SK-MEL-5 (cell line): ENCODE measurements at places on chromosomes 4 and X. TPM values are rescaled to one million over a fixed set of nuclear protein-coding genes. Genes with fewer than 3 reads are reported as not detected.

The NAA11 gene
- total RNA-seq: 11.0 and 12.1 TPM in 2 replicates

DNA sequence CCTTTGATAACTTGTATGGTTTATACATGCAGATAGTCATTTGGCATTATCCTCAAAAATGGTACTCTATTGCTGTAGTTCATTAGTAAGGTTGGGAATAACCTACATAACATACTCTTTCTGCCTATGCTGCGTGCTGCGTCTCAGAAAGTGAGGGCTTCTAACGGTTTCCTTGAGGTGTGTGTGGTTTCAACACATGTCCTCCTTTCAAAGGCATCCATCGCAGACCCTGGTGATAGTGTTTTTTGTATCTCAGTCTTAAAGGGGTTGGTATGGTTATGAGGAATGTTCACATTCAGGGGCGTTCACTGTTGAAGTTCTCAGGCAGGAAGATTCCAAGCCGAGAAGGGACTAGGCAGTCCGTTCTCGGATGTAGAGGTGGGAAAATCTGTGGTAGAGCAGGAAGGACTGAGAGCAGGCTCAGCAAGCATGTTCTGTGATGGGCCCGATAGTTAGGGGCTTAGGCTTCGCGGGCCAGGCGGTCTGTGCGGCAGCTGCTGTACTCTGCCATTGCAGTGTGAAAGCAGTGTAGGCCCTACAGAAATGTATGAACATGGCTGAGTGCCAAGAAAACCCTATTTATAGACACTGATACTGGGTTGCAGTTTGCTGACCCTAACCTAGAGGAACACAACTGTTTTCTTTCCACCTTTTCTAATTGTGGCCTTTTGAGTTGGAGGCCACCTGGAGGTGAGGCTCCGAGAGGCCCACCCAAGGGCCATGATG lies 123.2 kb downstream of the GPR143 start:
- no peak for DNase-seq

DNA sequence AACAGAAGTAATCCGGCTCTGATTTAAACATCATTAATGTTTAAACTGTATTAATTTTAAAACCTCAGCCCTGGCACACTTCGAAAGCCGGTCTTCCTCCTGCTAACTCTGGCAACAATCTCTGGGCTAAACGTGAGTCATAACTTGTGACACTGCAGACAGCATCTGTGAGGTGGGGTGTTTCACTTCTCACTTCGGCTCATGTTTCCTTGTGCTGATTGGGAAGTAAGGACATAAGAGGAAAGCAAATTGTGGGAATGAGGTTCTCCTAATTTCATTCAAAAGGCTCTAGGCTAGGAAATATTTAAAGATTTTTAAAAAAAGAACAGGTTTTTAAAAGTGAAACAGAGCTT lies 139.9 kb upstream of the USP9X start:
- DNase-seq: peak; percentile 27

DNA sequence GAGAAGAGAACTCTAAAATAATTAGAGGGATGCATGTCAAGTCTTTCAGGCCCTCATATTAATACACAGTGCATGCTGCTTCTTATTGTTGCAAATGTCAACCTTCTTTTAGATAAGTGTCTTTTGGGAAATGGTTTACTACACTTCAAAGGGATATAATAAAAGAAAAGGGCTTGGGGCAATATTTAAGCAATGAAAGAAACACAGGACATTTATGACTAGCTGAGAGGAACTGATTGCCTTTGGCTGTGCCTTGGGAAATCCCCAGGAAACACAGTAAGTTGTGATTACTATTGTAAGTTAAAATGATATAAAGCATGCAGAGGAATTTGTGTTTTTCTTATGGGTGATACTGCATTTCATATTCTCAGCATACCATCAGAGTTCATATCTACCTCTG lies 1036.2 kb upstream of the GRID2 start:
- DNase-seq: no peak

DNA sequence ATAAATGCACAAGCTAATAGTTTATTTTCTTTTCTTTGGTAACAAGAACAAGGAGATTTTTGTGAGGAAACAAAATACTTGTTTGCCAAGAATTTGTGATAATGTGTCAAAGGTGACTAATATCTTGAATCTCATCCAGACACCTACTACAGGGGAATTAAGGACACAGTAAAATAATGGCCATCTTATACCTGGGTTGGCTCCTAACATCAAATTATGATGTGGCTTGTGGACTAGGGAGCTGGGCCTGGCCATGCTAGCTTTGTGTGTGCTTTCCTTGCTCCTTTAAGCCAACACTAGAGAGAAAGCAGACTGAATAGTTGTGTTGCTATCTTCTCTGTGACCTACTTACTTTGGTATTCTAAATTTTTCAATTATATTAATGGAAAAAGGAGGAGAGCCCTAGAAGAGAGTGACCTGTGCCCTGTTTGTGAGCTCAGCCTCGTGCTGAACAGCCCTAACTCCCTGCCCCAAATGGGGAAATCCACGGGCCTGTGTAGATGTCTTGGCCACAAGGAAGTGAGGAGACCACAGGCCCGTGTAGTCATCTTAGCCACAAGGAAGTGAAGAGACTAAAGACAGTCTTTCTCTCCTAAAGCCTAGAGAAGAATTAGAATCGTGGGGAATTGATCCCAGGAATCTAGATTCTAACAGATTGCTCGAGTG lies 23.3 kb downstream of the ARHGAP24 start:
- DNase-seq: no peak
